Caki2 (cell line): ENCODE measurements at places on chromosomes 3 and 15.

DNA sequence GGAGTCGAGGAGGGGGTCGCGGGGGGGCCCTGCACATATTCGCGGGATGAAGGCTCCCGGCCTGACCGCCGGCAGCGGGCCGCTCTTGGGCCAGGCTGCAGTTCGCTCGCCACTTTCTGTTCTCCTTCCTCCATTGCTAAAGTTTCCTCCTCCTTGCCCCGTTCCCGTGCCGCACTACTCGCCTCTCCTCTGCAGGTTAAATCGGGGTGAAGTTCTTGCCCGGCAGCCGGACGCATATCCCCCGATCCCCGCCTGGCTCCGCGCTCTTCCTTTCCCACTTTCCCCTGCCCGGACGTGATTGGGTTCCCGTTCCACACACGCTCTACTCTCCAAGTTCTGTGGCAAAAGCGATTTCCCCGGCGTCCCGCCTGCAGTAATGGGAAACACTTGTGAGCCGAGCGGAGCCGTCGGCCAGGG, 556 bp downstream of the CRYBG3 start:
- no peak for DNase-seq

- DNase-seq, result peak; percentile 19
Measured at GRCh38 chr3:43765521-43765971, 74.8 kb downstream of the ABHD5 start.

DNA sequence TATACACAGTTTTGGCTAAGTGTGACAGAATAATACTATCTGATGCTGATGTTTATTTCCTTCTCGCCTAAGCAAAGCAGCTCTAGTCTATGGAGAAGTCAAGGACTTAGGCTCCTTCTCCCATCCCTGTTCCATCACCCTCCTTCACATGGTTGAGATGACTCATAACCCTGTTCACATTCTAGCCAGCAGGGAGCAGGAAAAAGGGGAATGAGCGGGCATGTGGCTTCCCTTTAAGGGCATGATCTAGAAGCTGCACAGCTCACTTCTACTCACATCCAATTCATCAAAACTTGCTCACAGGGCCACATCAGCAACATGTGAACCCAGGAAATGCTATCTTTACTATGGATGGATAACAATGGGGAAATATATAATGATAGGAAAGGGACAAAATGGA, 40.9 kb downstream of the CBLB start:
- peak; percentile 51 for DNase-seq

DNA sequence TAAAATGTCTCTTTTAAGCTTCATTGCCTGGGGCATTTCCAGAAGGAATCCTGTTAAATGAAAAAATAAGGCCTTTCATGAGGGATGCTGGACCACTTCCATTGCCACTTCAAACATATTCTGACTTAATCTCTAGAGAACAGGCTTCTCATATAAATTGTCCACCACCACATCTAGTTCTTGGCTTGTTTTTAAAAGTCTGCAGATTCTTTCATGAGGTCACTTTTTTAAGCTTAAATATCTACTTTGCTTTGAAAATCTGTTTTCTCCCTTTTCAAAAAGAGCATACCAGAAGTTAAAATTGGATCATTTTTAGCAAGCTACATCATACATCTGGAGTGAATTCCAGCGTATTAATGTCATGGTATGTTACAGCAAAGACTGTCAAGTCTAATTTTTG, 131.6 kb downstream of the C3orf70 start:
- DNase-seq, result no peak

DNA sequence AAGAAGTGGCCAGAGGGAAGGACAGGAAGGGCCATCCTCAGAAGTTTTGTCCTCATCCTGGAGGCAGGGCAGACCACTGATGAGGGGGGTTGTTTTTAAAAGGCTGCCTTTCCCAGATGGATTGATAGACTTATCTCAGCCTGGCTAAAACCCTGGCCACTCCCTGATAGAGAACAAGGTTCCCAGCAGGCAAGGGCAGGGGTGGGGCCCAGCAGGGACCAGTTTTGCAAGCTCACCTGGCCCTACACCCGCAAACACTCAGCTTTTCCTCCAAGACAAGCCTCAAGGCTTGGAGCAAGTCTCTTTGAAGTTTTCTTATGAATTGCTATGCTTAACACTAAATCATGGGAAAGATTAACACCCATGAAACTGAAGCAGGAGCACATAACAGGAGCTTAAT, 9.1 kb downstream of the LIPC start:
- DNase-seq, result no peak

- DNase-seq, result no peak
Measured at GRCh38 chr3:73504239-73504638, 120.5 kb downstream of the PDZRN3 start.
